ENCODE measurements at places on chromosomes 6 and 20. TPM values are rescaled to one million over a fixed set of nuclear protein-coding genes. Genes with fewer than 3 reads are reported as not detected.

PPP1R3G gene
- polyA plus RNA-seq: 0.11 TPM

SCRT2 gene
- polyA plus RNA-seq: not detected

ALDH8A1 gene
- 0.11 TPM for polyA plus RNA-seq

GABRR1 gene
- polyA plus RNA-seq: not detected

Data from naive B cell (primary cell).